ENCODE measurements at places on chromosomes 4 and X. TPM values are rescaled to one million over a fixed set of nuclear protein-coding genes. Genes with fewer than 3 reads are reported as not detected.

Gene SHOX
- not detected for polyA plus RNA-seq

- no peak for DNase-seq
Observed at GRCh38 chrX:23317799-23318724, 16.6 kb upstream of the PTCHD1 start.

GRCh38 chrX:78092296-78092695 lies 11.8 kb upstream of the PGK1 start:
- DNase-seq: peak; percentile 49

- DNase-seq: no peak
Observed at GRCh38 chrX:134865682-134866255, 125.0 kb upstream of the SMIM10 start.

Gene RNF150
- 5.0 TPM for polyA plus RNA-seq

- no peak for DNase-seq
Observed at GRCh38 chr4:15291122-15291521, 136.7 kb upstream of the C1QTNF7 start.

GRCh38 chrX:142084611-142085010 lies 120.5 kb downstream of the MAGEC2 start:
- DNase-seq: no peak

- DNase-seq: no peak
Observed at GRCh38 chr4:53752124-53752523, 160.8 kb upstream of the LNX1 start.

- no peak for DNase-seq
Observed at GRCh38 chr4:83315341-83315870, 19.2 kb downstream of the HPSE start.

GRCh38 chr4:186685767-186686183 lies 37.9 kb downstream of the FAT1 start:
- no peak for DNase-seq

Gene RTL3
- not detected for polyA plus RNA-seq

- no peak for DNase-seq
Observed at GRCh38 chr4:25590171-25590570, 65.5 kb upstream of the SLC34A2 start.

GRCh38 chrX:15158736-15159406 lies 111.0 kb downstream of the ASB9 start:
- no peak for DNase-seq

- DNase-seq: no peak
Observed at GRCh38 chr4:80751200-80751599, 279.3 kb upstream of the BMP3 start.

Gene RAB33A
- polyA plus RNA-seq: not detected

- DNase-seq: no peak
Observed at GRCh38 chr4:180314972-180315371, 1928.2 kb upstream of the TENM3 start.

Gene TLR3
- 5.1 TPM for polyA plus RNA-seq

DNA sequence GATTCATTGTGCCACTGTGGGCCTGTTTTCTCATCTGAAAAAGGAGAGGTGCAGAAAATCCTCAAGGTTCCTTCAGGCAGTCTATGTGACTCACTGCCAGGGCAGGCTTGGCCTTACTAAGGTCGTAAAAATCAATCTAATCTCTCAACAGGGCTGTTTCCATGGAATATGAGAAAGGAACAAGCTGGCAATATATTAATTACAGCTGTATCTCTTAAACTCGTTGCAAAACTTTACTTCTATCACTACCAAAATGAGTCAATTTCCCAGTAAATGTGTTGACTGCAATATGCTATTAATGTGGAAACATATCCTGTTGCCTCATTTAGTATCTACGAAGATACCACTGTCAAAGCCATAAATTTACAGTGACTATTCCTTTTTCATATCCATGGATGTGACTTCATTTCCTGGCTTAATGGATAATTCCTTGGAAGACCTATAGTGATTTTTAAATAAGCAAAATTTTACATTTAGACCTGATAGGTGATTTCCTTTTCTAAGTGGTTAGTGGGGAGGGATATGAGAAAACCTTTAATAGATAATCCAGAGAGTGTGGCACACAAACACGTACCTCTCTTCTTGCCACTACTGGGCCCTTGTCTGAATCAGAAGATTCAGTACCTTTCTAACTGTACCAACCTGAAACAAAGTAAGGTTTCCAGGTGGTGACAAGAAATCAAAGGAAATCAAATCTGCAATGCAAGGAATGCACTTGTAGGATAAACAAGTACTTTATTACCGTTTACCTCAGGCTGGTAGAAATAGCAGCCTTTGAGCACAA lies 127.4 kb upstream of the FTHL17 start:
- DNase-seq: no peak

Gene SAGE1
- polyA plus RNA-seq: not detected

DNA sequence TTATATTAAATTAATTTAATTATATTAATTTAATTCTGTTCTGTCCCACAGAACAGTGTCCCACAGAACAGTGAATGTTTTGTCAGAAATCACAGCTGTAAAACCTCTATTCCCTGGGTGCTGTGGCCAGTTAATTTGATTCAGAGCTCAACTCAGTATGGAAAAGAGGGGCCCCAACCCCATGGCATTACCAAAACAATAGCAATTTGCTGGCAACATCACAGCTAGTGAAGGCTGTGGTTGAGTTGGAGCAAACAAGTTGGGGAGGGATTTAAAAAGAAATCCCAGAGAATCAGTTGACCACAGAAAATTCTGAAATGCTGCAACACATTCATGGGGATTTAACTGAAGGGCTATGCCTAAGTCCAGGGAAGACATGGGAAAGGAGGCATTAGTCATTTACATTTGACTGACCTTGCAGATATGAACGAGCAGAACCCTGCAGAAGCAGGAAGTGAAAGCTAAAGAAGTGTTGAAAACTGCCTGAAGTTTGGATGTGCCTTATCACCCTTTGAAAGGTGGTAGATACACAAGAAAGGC lies 30.1 kb downstream of the PDHA2 start:
- DNase-seq: no peak

DNA sequence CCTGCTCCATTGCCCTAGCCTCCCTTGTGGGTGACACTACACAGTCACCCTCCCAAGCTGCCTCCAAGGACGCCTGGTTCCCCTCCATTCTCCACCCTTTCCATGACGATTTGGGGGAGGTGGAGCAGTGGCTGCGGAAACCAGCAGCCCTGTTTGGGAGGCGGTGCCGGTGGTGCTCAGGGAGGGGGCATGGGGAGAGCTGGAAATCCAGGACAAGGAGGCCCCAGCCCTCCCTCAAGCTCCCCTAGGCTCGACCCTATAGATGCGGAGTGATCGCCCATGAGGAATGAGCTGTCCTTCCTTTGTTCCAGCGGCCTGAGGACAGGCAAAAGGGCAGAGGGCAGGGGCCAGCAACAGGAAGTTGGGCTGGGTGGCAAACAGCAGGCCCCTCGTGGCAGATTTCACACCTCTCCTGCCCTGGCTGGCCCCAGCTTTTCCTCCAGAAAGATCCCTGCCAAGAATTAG lies 3.6 kb upstream of the RENBP start:
- DNase-seq: no peak

DNA sequence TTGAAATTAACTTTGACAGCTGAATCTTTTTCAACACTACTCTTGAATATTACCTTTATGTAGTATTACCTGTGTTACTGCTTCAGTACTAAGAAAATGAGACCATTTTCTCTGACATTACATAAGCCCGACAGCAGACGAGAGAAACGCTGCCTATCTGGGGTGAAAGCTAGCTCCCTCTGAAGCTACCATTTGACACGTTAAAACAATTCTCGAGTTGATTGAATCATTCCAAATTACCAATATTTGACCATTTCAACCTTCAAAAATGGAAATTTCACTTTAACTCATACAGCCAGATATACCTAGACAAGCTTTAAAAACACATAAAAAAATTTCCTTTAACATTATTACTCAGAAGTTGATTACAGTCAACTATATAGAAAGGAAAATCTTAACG lies 836 bp downstream of the GPM6A start:
- DNase-seq: no peak

Gene CPLX1
- 3.9 TPM for polyA plus RNA-seq

DNA sequence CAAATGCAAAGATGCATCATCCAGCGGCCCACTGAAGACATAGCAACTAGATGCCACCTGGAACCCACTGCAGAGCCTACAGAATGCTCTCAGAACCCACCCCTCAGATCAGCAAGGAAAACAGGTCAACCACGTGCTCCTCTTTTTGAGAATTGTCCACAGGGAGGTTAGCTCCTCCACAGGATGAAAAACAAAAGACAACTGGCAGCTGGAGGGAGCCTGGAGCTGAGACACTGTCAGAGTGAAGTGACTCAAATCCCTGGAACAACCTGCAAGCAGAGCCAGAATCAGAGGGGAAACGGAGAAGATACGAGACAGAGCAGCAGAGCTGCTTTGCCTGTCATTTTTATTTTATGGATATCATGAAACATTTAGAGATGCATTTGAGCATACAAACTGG lies 277.6 kb downstream of the GASK1B start:
- no peak for DNase-seq

- DNase-seq: peak; percentile 92
Observed at GRCh38 chrX:74421036-74421739, at the start of gene SLC16A2. TSS of gene SLC16A2 (plus strand) at chrX:74421493. CDS start at chrX:74421638, 145 bp downstream.

GRCh38 chrX:73979551-73980131 lies 324.3 kb upstream of the ZCCHC13 start:
- DNase-seq: no peak

- peak; percentile 77 for DNase-seq
Observed at GRCh38 chrX:72142094-72142793, 10.5 kb upstream of the RTL5 start.

GRCh38 chr4:83150653-83151330 lies 36.3 kb upstream of the PLAC8 start:
- no peak for DNase-seq

Gene PAGE4
- polyA plus RNA-seq: not detected

DNA sequence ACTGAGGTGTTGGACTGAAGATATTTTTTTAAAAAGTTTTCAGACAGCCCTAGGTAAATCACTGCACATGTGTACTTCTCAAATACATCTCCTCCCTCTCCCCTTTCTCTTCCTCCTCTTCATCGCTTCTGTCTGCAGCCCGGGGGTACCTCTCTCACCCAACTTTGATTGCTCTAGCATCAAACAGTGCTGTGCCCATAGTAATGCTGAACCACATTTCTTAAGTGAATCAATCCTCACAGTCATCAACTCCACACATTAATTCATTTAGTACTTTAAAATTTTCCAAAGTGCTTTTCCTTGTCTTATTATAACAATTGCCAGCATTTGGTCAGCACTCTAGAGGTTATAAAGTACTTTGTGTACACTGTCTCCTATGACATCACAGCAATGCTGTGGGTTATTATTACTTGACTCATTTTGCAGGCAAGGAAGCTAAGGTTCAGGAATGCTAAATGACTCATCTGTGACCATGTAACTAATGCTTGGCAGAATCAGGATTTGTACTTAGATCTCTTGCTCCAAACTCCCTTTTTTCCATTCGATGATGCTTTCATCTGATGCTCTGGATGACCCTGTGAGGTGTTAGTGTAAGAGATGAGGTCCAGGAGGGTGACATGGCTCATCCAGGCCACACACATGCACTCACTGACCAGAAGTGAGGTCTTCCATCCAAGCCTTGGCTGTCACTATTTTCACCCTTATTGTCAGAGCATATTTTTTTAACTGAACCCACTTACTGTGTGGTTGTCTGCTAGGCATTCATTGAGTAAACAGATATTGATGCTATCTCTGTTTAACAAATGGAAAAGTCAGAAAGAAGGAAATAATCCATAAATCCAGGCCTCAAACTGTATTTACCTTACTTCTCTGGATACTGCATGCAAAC lies 58.8 kb downstream of the RHOH start:
- no peak for DNase-seq

Data from kidney (tissue), 22 donors.